Activated naive CD8-positive, alpha-beta T cell treated with anti-CD3 and anti-CD28 coated beads, Interleukin-2, amount 50 U/mL, for 24 hours (primary cell): ENCODE measurements at places on chromosomes 5 and 9.

DNA sequence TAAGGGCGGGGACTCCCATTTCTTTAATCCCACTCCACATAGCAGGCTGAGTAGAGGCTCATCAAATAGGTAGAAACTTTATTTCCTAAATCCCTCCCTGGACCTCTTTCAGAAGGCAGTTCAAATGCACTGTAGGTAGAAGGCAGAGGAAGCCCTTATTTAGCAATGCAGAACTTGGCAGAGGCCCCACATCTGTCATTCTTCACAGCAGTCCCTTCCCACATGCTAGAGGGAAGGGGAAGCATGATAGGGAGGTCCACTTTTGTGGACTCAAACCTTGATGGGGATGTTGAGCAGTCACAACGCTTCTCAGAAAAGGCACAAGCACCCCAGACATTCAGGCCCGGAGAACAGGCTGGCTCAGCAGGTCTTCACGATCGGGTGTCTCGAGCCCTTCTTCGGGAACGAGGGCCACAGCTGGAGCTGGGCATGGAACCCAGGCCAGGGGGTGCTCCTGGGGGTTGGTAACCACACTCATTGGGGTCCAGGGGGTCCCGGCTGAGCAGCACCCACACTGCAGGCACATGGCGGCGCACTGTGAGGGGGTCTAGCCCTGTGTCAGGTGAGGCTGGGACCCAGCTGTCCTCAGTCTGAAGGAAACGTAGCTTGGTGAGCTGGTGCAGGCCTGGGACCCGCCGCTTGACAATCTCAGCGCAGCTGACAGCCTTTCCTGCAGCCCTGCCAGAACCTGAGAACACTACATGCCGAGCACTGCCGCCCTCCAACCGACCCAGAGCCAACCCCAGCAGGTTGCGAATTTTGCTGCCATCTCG is 1.3 kb downstream of the RPP25L start:
- DNase-seq, result no peak

- DNase-seq, result no peak
Measured at GRCh38 chr5:31516802-31517201, 15.1 kb downstream of the DROSHA start.

DNA sequence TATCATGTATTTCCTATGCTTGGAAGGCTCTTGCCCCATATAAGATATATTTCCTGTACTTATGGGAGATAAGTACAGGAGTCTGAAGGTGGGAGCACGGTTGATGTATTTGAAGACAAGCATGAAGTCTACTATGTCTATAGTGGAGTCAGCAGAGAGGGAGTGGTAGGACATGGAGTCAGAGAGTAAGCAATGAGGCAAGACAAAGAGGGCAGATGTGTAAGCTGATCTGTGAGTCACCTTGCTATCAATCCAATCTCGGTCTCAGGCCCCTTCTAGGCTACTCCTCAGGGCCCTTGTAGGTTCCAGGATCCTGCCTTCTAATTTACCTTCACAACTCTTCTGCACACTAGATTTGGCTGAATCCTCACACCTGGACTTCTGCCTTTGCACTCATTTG is 105.5 kb downstream of the MACIR start:
- no peak for DNase-seq

DNA sequence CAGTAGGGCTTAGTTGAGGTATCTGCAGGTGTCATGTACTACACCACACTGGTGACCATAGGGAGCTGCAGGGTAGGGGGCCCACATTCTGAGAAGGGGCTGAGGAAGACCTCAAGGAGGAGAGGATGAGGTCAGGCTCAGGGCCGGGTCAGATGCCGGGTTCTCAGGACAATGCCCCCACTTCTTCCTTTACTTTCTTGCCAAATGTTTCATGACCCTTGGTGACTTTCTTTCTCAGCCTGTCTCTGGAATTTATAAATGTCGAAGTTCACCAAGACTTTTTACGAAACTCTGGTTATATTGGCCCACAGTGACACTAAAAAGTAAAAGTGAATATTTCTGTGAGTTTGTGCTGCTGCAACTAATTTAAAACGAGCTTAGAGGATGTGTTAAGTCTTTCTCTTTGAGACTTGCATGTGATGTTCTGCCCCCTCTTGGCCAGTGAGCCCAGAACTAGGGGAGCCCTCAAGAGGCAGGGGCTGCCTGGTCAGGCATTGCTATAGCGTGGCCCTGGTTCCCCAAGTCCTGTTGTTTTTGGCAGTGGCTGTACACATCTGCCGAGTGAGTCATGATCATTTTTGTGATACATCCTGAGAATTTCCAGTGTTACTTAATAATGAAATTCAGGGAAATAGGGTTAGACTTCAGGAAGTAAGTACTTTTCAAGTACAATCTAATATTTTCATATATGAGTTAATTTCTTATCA is 11.2 kb downstream of the ACO1 start:
- no peak for DNase-seq

DNA sequence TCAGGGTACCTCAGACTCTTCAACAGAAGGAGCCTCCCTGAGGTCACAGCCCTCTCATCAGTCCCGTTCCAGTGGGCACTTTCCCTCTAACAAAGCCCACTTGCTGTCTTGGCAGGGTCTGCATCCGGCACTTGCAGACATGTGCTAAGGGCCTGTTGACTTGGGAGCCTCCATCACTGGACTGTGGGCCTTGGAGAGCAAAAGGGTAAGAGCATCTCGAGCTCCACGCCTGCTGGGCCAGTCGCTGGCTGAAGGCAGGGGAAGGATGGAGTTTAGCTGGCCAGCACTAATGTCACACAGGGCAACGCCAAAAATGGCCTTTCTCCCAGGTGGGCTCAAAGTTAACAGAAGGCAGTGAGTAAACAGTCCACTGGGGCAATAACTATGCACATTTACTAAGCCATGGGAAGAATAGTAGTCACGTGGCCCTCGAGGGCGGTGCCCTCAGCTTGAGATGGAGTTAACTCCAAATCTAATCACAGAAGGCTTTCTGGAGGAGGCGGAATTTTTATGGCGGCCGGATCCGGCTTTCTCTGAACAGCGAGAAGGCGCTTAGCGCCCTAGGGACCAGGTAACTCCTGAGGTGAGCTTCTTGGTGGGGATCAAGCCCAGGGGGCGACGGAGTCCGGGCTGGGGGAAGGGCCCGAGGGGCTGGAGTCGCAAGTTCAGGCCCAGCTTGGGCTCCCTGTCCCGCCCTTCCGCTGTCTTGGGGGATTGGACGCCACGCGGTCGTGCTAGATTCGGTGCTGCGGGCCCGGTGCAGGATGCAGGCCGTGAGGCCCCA is 2.0 kb upstream of the NSD1 start:
- no peak for DNase-seq

GRCh38 chr9:116149844-116150243 is 3.7 kb upstream of the PAPPA start:
- DNase-seq, result no peak

DNA sequence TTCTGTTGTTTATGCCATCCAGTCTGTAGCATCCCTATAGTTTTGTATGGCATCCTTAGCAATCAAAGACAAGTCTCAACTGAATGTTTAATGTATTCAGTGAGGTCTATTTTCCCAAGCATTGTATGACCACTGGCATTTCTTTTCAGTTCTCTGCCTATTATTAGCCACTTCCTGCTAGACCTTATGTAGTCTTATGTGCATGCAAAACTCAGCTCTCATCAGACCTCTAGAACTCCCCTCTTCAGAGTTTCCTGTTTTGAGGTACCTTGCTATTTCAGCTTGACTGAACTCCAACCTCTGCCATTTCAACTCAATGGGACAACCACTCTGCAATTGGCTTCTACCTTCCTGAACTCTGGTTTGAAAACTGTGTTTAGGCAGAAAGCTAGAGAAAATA is 113.2 kb downstream of the SLC25A46 start:
- DNase-seq, result no peak
